ENCODE measurements at places on chromosomes 1 and 21.

DNA sequence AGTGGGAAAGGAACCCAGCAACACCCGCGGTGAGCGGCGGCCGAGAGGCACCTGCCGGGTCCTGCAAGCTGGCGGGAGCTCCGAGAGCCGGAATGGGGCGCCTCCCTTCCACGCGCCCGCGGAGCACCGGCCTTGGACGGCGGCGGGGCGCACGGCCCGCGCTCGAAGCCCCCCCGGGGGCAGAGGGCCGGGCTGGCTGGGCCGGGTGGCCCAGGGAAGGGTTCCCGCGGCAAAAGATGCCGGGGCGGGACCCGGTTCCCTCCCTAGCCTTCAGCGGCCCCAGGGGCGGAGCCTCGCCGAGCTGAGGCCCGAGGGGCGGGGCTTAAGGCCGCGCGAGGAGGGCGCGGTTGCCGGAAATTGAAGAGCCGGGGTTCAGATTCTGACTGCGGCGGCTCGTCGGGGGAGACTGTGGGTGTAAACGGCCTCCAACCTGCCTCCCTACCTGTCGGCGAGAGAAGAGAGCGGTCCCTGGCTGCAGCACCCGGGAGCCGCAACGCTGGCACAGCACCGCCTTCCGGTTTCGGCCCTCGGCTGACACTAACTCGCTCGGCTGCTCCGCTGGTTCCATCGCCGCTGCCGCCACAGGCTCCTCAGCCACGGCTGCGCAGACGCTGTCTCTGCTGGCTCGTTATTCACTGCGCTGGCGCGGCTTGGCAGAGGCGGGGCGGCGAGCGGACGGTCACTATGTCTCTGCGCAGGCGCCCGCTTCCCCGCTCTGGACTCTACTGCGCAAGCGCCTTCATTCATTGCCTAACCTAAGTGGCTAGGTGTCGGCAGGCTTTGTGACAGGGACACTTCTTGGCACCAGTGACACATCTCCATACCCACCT is at the start of gene RABIF:
TSS of gene RABIF (minus strand) at position 619 of the 830 bp plus-strand sequence. CDS start at position 568, 51 bp downstream.
- DNase-seq: peak; percentile 92

DNA sequence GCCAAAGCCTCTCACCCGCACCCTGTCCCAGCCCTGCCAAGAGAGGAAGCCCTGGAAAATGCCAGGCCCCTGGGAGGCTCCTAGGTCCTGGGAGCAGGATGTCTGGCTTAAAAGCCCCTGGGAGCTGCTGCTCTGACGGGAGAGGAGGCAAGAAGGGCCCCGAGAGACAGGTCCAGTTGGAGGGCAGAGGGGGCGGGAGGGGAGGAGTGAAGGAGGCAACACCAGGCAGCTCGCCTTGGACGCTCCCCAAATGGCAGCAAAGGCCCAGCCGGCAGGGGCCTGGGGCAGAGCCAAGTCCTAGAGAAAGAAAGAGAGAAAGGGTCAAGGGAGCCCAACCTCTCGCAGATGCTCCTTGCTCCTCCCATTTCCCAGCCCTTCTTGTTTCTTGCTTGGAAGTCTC is 6.8 kb downstream of the ETV3L start:
- DNase-seq: no peak

GRCh38 chr1:23383577-23384311 is 14.1 kb upstream of the ZNF436 start:
- DNase-seq: no peak

DNA sequence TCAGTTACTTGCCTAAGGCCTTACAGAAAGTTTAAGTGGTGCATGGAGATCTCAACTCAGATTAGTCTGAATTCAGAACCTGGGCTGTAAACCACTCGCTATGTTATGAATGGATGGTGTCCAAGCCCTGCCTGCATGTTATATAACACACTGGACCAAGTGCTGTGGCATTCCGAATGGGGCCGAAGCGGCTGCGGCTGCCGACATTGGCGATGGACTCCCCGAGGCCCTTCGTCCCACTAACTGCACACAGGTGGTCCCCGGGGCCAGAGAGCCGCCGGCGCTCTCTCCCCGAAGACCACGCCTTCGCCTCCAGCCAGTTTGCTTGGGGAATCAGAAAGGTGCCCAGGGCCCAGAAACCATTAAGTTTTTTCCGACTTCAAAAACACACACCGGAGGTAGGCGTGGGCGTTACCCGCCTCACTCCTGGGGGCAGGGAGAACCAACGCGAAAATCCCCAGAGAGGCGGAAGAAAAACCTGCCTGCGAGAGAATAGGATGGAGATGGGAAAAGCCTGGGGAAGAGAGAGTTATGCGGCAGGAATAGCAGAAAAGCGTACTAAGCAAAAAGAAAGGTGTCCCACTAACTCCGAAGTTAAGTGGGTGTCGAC is 579 bp upstream of the TENT5C start:
- DNase-seq: no peak

DNA sequence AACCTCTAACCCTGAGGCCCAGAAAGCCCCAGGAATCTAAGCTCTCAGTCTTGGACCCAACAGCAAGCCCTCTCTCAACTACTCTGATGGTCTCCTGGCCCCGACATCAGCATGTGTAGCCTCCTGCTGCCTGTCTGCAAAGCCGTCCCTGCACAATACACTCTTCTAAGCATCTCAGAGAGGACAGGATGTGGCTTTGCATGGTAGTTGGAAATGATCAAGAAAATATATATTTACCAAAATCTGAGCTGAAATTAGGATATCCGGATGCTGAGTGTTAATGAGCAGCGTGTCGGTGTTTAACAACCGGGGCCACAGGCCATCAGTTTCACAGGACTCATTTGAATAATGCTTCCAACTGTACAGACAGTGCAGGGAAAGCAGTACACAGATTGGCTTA is 59.1 kb upstream of the SIM2 start:
- no peak for DNase-seq

DNA sequence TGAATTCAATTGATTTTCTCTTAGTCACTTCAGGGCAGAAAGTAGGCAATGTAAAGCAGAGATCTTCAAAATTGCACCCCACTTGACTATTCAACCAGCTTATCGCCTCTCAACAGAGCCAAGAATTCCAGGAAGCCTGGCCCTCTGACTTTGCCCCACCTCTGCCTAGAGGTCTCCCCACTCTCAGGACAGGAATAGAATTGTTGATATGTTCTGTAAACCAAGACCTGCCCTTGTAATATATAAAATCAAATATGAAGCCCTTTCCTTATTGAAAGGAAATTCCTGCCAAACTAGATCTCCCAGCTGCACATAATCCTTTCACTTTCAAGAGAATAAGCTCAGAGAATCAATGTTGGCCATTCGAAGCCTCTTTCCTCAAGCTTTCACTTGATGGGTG is 116.1 kb upstream of the DPT start:
- no peak for DNase-seq

DNA sequence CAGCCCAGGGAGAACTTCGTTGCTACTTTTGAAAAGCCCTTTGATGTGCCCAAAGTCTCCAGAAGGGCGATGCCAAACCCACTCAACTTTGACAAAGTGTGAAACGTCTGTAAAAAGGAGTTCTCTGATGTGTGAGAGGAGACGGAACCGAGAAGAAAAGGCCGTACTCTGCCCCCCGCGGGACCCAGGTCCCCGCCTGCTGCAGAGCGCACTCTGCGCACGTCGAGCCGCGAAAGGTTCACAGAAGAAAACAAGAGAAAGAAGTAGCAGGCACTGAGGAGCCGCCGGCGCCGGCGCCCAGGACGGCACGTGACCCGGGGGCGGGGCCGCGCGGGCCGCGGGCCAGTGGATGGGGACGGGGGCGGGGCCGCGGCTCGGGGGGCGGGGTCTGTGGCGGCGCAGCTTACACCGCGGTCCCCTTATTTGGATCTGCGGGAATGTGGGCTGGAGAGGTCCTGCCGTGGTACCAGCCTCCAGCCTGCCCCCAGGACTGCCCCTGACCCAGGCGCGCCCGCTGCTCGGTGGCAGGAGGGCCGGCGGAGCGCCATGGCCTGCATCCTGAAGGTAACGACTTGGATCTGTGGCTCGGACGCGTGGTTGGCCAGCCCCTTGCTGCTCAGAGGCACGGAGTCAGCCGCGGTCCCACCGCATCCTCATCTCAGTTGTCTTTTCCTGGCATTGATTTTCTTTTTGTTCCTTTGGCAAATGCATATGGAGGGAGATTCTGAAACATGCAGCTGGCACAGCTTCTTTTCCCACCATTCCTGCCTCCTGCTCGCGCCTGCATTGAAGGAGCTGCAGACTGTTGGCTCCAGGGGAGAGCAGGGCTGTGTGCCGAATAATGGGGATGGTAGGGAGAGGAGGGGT is at the start of gene ST6GALNAC3:
TSS of gene ST6GALNAC3 (plus strand) at position 426 of the 867 bp plus-strand sequence.
- peak; percentile 42 for DNase-seq
